ENCODE measurements at places on chromosomes 13 and 19.
A peak's percentile ranks its signal among the peaks of the same experiment; 100 is the strongest.

DNA sequence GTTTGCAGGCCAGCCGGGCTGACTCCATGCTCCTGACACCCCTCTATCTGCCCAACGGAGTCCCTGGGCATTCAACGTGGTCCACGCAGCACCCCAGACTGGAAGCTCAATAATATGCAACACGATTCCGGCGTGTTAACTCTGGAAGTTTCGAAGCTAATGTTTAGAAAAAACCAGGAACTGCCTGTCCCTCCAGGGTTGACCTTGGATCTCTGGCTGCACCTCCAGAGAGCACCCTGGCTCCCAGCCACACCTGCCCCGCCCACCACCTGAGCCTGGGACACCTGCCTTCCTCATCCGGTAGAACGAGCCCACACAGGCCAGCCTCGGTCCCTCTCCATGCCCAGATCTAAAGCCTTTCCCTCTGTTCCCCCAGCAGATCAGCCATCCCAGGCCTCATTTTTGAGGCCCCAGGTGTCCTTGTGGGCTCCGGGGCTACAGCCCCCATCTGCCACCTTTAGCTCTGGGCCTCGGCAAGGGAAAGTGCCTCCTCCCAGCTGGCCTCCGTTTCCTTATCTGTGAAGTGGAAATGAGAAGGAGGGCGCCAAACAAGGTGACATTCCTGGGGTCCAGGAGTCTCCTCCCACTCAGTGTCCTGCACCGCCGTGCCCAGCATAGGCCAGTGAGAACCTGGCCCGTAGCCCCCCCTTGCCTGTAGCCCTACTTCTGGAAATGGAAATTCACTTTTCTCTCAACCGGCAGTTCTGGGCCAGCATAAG, 38.7 kb downstream of the KLF2 start:
- DNase-seq: no peak

DNA sequence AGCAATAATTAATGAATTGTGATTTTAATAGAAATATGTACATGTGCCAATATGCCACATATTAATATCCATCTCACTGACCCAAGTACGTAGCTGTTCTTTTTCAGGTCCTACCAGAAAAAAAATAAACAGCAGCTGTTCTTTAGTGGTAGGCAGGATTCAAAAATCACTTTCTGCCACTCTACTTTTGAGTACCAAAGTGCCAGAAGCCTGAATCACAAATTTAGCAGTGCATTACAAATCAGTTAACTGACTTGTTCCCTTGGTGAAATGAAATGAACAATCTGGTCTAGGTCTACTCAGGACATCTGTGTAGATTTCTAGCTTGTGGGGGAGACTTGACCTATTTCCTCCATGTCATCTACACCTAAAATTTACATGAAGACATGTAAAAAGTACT, 775.5 kb upstream of the GPC6 start:
- DNase-seq: no peak

- DNase-seq: peak; percentile 46
These were observed 213.1 kb upstream of the TMTC4 start for GRCh38 chr13:100887729-100888151.

DNA sequence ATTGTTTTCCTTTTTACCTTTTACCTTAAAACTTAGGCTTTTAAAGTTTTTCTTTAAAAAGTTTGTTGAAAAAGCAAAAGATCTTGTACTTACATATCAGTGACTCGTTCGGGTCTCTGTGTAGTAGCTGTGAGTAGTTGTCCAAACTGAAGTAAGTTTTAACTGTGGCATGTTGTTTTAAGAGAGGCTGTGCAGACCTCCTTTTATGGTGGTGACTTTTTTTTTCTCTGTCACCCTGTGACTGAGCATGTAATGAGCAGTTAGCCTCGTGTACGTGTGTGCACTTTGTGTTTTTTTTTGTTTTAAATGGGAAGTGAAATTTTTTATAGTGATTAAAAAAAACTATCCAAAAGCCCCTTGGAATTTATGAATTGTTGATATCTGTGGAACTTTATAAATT, at the start of gene GPR183:
Gene GPR183 (minus strand): TSS at position 153 of the 400 bp plus-strand sequence. CDS start 11,254 bp downstream, outside the sequence.
- peak; percentile 38 for DNase-seq

DNA sequence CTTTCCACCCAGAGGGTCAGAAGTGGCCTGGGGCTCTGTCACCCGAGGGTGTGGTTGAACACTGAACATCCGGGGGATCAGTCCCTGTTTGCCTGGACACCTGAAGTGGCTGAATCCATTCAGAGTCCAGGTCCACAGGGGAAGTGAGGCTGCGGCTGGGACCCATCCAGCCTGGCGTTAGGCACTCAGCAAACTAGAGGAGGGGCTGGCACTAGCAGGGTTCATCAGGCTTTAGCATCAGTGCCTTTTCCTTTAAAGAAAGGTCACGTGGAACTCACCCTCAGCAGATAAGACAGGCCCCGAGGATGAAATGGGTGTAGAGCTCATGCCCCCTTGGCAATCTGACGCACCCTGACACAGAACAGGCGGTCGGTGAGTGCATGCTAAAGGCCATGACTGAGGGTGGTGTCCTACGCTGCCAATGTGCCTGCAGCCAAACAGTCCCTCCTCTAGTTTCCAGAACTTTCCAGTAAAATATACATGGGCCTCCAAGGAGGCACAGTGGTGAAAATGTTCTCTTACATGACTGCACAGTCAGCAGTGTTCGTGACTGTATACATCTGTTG, 72.4 kb upstream of the ARHGEF7 start:
- no peak for DNase-seq

DNA sequence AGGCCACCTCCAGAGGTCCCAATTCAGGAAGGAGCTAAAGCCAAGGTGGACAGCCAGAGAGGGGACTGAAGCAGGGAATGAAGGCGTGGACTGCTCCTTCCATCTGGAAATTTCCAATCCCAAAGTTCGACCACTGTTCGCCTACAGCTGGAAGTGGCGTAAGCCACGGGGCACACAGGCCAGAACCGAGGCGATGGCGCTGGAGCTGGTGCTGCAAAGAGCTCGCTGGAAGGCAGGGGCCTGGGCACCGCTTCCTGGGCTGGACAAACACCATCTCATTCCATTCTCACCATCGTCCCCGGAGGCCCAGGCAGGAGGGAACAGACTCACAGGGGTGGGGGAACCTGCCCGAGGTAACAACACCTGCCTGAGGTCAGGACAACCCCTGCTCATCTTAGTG, 4.2 kb downstream of the MAP2K2 start:
- no peak for DNase-seq

- DNase-seq: no peak
These were observed 124.5 kb downstream of the ITGBL1 start for GRCh38 chr13:101576977-101577376.

- peak; percentile 74 for DNase-seq
These were observed 34.7 kb downstream of the BRD4 start for GRCh38 chr19:15297416-15298224.

GRCh38 chr13:53622456-53622855, 593.8 kb downstream of the OLFM4 start:
- DNase-seq: no peak

- DNase-seq: no peak
These were observed 3.7 kb upstream of the CADM4 start for GRCh38 chr19:43643326-43643725.

- peak; percentile 25 for DNase-seq
These were observed 5.3 kb downstream of the ABCA7 start for GRCh38 chr19:1045247-1045603.

- no peak for DNase-seq
These were observed 2.7 kb downstream of the ARGLU1 start for GRCh38 chr13:106565127-106565775.

GRCh38 chr13:46388846-46389245, 1.8 kb upstream of the RUBCNL start:
- DNase-seq: no peak

- no peak for DNase-seq
These were observed 32.1 kb downstream of the CYP2B6 start for GRCh38 chr19:41023193-41023592.

DNA sequence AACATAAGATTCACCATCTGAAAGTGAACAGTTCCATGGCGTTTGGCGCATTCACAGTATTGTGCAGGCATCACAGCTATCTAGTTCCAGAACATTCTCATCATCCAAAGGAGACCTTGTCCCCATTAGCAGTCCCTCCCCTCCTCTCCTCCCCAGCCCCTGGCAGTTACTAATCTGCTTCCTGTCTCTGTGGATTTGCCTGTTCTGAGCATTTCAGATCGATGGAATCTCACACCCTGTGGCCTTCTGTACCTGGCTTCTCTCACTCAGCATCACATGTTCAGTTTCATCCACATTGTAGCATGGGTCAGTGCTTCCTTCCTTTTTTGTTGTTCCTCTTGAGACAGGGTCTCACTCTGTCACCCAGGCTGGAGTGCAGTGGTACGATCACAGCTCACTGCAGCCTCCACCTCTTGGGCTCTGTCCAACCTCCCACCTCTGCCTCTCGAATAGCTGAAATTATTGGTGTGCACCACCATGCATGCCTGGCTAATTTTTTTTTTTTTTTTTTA, 34.6 kb downstream of the CRTC1 start:
- no peak for DNase-seq

GRCh38 chr13:85313761-85314503, 485.3 kb downstream of the SLITRK6 start:
- peak; percentile 81 for DNase-seq

DNA sequence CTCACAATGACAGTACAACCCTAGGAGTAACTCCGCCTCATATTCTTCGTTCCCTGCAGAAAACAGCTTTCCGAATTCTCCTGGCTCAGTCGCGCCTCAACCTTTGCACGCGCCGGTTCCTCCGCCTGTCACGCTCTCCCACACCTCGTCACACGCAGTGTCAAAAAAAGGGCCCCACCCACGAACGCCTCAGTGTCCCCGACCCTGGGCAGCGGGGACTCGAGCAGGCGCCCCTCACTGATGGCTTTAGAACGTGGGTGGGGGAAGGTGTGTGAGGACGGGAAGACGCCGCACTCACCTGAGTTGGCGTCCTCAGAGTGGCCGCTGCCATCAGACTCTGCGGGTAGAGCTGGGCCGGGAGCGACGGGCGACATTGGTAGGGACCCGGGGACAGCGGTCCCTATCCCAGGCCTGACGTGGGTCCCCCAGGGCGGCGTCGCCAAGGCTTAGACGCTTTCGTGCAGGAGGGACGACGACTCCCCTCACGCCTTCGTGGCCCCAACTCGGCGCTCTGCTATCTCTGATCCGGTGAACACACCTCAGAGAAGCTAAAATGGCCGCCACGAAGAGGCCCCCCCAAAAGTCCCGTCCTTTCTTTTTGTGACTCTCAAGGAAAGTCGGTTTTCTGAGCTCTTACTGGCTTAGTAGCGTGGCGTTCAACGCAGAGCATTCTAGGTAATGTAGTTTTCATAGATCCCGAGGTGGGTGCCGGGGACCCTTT, at the start of gene ZNF154:
Gene ZNF154 (minus strand): TSS at position 564 of the 721 bp plus-strand sequence. CDS start 233 bp downstream, at position 331.
- no peak for DNase-seq

- no peak for DNase-seq
These were observed 92.1 kb downstream of the STARD13 start for GRCh38 chr13:33193428-33193974.

DNA sequence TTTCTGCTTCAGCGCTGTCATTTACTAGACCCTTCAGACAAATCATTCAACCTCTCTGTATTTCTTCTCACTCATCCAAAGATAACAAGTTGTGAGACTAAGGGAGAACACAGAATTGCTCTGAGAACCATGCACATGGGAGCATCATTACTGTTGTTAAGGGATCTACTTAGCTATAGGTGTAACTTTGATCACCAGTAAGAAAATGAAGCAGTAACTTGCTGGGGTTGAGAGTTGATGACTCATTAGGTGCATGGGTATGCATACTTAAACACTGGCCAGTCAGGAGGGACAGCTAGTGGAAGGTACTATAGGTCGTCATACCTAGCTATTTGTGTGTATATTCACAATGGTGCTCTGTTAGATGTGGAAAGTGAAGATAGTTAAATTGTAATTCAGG, 61.5 kb downstream of the B3GLCT start:
- DNase-seq: no peak

DNA sequence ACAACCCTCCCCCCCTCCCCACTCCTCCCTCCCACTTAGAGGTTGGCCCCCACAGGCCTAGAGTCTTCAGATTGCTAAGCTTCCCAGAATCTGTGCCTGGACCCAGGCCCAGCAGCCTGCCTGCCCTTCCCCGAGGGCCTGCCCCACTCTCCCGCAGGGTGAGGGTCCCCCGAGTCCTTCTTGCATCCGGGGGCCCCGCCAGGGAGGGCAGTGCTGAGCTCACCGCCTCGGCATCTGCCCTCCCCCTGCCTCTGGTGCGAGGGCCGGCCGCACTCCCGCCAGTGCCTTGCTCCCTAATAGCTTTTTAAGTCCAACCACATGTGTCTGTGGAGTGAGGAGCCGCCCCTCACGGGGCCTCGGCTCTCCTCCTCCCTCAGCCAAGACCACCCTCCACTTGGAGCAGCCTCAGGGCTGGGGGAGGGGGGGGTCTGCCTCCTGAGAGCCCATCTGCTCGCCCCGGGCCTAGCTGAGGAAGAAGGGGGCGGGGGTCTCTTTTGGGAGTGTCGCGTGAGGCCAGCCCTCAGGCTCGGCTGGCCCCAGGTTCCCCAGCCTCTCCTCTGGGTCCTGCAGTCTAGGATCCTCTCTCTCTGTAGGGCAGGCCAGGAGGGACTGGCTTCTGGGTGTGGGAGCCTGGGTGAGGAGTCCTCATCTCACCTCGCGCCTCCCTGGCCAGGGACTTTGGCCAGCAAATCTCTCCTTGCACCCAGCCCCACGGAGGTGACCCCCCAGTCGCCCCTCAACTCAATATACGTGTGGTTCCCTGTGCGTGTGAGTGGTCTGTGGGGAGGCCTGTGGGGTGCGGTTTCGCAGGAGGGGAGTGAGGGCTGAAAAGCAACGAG, 47.2 kb downstream of the LYL1 start:
- DNase-seq: peak; percentile 77

DNA sequence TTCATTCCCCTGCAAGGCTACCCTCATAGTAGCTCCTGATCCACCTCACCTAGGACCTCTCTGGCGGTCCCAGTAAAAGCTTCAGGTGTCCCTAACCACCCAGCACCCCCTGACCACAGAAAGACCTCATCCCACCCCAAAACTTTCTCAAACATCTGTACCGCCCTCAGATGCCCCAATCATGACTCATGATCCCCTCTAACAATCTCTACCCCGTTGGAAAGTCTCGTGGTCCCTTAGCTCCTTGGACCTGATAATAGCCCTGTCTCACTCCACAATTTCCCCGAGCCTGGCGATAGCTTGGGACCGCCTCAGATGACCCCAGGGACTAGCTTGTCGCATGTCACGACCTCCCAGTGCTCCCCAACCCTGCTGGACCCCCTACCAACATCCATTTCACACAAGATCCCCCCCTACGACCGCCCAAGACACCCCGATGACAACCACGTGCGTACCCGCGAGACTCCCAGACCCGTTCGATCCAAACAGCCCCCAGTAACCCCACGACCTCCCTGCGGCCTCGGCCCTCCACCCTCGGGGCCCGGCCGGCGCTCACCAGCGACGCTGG, 450 bp downstream of the NDUFA11 start:
- DNase-seq: peak; percentile 32

- no peak for DNase-seq
These were observed 2.2 kb downstream of the PALM3 start for GRCh38 chr19:14059652-14060155.

GRCh38 chr19:18007917-18008673, at the start of gene ARRDC2:
Gene ARRDC2 (plus strand): TSS chr19:18008170. CDS start chr19:18008311, 141 bp downstream.
- DNase-seq: peak; percentile 77

DNA sequence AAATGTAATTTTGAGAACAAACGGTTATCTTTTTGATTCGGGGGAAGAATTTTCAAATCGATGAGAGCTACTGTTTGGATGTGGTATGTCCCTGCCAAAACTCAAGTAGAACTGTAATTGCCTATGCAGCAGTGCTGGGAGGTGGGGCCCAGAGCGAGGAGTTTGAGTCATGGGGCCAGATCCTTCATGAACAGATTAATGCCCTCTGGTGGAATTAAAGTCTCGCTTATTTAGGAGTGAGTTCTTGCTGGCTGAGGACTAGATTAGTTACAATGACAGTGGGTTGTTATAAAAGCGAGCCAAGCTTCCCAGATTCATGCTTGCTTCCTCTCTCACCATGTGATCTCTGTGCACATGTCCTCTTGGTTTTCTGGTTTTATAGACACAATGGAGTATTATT, 11.8 kb upstream of the PRR20A start:
- no peak for DNase-seq
